Activated T-helper 17 cell treated with anti-CD3 and anti-CD28 coated beads, Interleukin-2, amount 50 U/mL, for 72 hours (primary cell): ENCODE measurements at places on chromosomes 1 and 21. TPM values are rescaled to one million over a fixed set of nuclear protein-coding genes. Genes with fewer than 3 reads are reported as not detected.

GRCh38 chr1:205687242-205687641 is 6.9 kb upstream of the SLC45A3 start:
- ATAC-seq, result no peak
- H3K27ac ChIP-seq, result no peak overlapping the region
- no peak overlapping the region for H3K4me3 ChIP-seq
- H3K36me3 ChIP-seq, result no peaks in the 10 kb centered on the region
- no peaks in the 10 kb centered on the region for H3K4me1 ChIP-seq
- H3K27me3 ChIP-seq, result no peaks in the 10 kb centered on the region

- H3K27me3 ChIP-seq, result peaks cover 16% of the 10 kb centered on the region
- no peak overlapping the region for H3K27ac ChIP-seq
- no peaks in the 10 kb centered on the region for H3K36me3 ChIP-seq
- no peak for ATAC-seq
- no peak overlapping the region for H3K4me3 ChIP-seq
Observed at GRCh38 chr1:36888811-36889477, 145.4 kb downstream of the GRIK3 start.

GRCh38 chr21:44845418-44846223 is 27.8 kb upstream of the SUMO3 start:
- H3K36me3 ChIP-seq, result peaks cover 20% of the 10 kb centered on the region
- peak; percentile 80 for ATAC-seq
- peak overlapping the region; percentile 72 for H3K27ac ChIP-seq
- H3K27me3 ChIP-seq, result no peaks in the 10 kb centered on the region

- ATAC-seq, result no peak
- peaks cover 10% of the 10 kb centered on the region for H3K4me1 ChIP-seq
- no peaks in the 10 kb centered on the region for H3K27me3 ChIP-seq
- no peak overlapping the region for H3K4me3 ChIP-seq
Observed at GRCh38 chr1:222306011-222306410, 241.9 kb downstream of the HHIPL2 start.

- H3K4me1 ChIP-seq, result no peaks in the 10 kb centered on the region
- no peak overlapping the region for H3K4me3 ChIP-seq
- no peaks in the 10 kb centered on the region for H3K36me3 ChIP-seq
- ATAC-seq, result no peak
Observed at GRCh38 chr1:118877668-118878396, 110.3 kb downstream of the TBX15 start.

- no peak for ATAC-seq
- no peaks in the 10 kb centered on the region for H3K4me1 ChIP-seq
- H3K36me3 ChIP-seq, result no peaks in the 10 kb centered on the region
- no peak overlapping the region for H3K4me3 ChIP-seq
- peaks cover 29% of the 10 kb centered on the region for H3K27me3 ChIP-seq
- H3K27ac ChIP-seq, result no peak overlapping the region
Observed at GRCh38 chr1:65729259-65729658, 63.4 kb upstream of the PDE4B start.

DNA sequence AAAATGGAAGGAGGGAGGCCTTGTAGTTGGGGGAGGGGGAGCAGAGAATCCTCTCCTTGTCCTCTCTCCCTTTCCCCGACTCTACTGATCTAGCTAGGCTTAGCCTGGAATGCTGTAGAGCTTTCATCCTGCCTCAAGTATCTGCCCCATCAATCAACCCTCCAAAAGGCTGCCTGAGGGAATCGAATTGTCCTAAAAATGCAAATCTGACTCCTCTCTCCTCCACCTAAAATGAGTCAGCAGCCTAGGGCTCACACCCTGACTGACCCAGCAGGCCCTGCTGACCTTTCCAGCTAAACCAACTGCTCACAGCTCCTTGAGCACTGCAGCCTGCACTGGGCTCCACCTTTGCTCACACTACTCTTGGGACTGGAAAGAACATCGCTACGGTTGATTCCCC is 2.8 kb downstream of the HPDL start:
- peaks cover 35% of the 10 kb centered on the region for H3K36me3 ChIP-seq
- H3K27ac ChIP-seq, result no peak overlapping the region
- peak overlapping the region; percentile 31 for H3K4me3 ChIP-seq
- no peaks in the 10 kb centered on the region for H3K4me1 ChIP-seq
- H3K27me3 ChIP-seq, result no peaks in the 10 kb centered on the region

GRCh38 chr1:68788762-68789161 is 291.9 kb upstream of the DEPDC1 start:
- ATAC-seq, result no peak
- H3K27me3 ChIP-seq, result no peaks in the 10 kb centered on the region
- H3K36me3 ChIP-seq, result no peaks in the 10 kb centered on the region
- no peak overlapping the region for H3K4me3 ChIP-seq
- no peak overlapping the region for H3K27ac ChIP-seq

DNA sequence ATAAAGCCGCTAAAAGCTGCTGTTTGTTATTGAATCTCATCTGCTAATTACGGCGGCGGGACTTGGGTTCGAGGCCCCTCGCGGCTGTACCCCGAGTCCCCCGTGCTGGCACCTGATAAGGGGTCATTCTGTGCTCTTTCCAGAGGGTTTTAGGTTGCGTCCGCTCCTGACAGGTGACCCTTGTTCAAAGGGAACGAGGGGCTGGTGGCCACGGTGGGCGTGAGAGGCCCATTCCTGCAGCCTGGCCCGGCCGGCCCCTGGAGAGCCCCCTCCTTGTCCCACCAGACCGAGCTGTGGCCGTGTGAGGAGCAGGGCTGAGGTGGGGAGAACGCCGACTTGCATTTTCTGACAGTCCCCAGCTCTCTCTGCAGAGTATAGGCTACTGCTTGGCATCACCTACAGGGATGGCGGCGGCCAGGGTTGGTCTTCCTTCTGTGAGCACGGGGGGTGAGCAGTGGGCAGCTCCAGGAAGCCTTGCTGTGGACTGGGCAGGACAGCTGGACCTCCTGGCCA is 12.2 kb downstream of the PRDM16 start:
- H3K36me3 ChIP-seq, result no peaks in the 10 kb centered on the region
- no peak for ATAC-seq
- H3K4me1 ChIP-seq, result no peaks in the 10 kb centered on the region
- H3K4me3 ChIP-seq, result no peak overlapping the region

DNA sequence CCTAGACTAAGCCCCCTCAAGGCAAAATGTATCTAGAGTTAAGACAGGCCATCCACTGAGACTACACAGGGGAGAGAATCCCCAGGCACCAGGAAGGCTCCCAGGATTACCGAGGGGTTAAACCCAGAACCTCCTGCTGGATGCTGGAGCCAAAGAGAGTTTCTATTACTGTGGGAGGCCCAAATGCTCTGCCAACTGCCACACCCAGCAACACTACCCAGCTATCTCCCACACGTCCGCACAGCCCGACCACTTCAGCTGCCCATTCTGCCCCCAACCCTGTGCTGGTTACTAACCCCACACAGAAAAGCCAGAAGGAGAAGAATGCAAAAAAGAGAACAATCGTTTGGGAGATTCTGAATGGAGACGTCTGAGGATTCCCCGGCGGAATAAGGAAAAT is 63.6 kb downstream of the CD46 start:
- H3K27me3 ChIP-seq, result no peaks in the 10 kb centered on the region
- peaks cover 98% of the 10 kb centered on the region for H3K36me3 ChIP-seq
- H3K4me3 ChIP-seq, result peak overlapping the region; percentile 69
- peaks cover 65% of the 10 kb centered on the region for H3K4me1 ChIP-seq

DNA sequence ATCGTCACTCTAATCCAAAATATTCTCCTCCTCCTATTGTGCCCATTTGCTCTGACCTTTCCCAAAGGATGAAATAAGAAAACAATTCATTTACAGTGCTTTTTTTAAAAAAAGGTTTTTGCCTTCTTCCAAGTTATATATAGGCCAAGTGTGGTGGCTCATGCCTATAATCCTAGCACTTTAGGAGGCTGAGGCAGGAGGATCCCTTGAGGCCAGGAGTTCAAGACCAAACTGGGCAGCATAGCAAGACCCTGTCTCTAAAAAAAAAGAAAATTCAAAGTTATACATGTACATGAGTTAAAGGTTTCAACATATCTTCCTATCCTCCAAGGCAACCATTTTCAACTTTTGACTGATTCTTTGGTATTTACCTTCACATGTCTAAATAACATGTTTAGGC is 10.1 kb upstream of the USP1 start:
- no peak for ATAC-seq
- no peaks in the 10 kb centered on the region for H3K4me1 ChIP-seq
- H3K27ac ChIP-seq, result no peak overlapping the region
- H3K36me3 ChIP-seq, result no peaks in the 10 kb centered on the region

DNA sequence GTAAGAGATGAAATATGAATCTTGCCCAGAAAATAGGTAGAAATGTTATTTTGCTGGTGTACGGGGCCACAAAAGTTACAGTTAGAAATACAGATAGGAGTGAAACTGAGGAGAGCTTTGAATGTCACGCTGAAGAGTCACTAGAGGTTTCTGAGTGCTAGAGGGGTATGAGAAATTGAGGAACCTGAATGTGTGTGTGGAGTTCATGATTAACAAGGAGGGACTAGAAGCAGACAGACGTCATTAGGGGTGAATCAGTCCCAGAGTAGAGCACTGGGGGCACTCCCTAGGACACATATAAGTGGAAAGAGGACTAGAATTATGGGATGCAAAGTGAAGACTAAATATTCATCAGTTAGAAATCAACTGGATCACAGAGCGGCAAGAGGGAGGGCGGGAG is 188.9 kb upstream of the MAP1LC3C start:
- H3K27me3 ChIP-seq, result peaks cover 9% of the 10 kb centered on the region
- no peak overlapping the region for H3K27ac ChIP-seq
- H3K36me3 ChIP-seq, result no peaks in the 10 kb centered on the region
- no peak overlapping the region for H3K4me3 ChIP-seq
- no peaks in the 10 kb centered on the region for H3K4me1 ChIP-seq

DNA sequence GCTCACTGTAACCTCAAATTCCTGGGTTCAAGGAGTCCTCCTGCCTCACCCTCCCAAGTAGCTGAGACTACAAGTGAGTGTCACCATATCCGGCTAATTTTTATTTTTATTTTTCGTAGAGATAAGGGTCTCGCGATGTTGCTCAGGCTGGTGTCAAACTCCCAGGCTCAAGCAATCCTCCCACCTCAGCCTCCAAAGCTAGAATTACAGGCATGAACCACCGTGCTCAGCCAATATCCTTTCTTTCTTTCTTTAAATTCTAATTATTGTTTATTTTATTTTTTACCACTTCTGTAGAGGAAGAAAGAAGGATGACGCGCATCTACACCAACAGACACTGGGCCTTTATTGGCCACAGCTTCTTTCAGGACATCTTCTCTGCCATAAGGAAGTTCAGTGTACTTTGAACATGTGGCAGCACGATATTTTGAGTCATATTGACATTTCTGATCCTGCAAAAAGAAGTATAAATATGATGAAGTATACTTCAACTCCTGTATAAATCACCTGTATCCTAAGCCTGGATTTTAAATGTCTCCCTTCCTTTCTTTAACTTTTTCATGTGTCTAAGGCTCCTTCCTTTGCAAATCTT is 15.8 kb downstream of the CTSS start:
- no peak overlapping the region for H3K4me3 ChIP-seq
- H3K36me3 ChIP-seq, result peaks cover 63% of the 10 kb centered on the region
- H3K27me3 ChIP-seq, result no peaks in the 10 kb centered on the region
- ATAC-seq, result no peak
- no peak overlapping the region for H3K27ac ChIP-seq

GRCh38 chr1:12616709-12617373 is 1.2 kb downstream of the DHRS3 start:
- peak overlapping the region; percentile 99 for H3K4me3 ChIP-seq
- peaks cover 72% of the 10 kb centered on the region for H3K36me3 ChIP-seq
- H3K4me1 ChIP-seq, result peaks cover 33% of the 10 kb centered on the region
- H3K27ac ChIP-seq, result peak overlapping the region; percentile 95
- ATAC-seq, result no peak
- no peaks in the 10 kb centered on the region for H3K27me3 ChIP-seq

DNA sequence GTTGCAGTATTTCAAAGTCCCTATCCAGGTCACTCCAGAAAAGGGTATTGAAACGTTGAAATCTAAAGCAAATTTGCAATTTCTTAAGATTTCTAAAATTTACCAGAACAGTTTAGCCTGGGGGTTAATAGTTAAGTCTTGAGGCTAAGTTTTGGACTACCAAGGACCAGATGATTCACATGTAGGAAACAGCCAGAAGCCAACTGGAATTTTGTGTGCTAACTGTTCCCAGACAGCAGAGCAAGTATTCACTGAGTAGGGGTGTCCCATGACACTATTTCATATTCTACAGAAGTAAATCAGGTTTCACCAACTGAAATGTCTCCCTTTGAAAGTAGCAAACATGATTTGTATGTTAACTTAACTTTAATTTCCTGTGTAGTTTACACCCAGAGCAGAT is 11.5 kb upstream of the C1orf105 start:
- H3K27ac ChIP-seq, result no peak overlapping the region
- H3K4me1 ChIP-seq, result peaks cover 4% of the 10 kb centered on the region
- H3K27me3 ChIP-seq, result no peaks in the 10 kb centered on the region
- no peak overlapping the region for H3K4me3 ChIP-seq
- no peak for ATAC-seq
- H3K36me3 ChIP-seq, result no peaks in the 10 kb centered on the region

GRCh38 chr21:35571910-35572309 is 488.4 kb downstream of the SETD4 start:
- no peaks in the 10 kb centered on the region for H3K4me1 ChIP-seq
- H3K27ac ChIP-seq, result no peak overlapping the region
- H3K4me3 ChIP-seq, result no peak overlapping the region
- no peaks in the 10 kb centered on the region for H3K36me3 ChIP-seq
- no peak for ATAC-seq

- no peak overlapping the region for H3K4me3 ChIP-seq
- no peaks in the 10 kb centered on the region for H3K27me3 ChIP-seq
- H3K36me3 ChIP-seq, result peaks cover 8% of the 10 kb centered on the region
- ATAC-seq, result peak; percentile 26
Observed at GRCh38 chr1:110243574-110243973, 33.5 kb downstream of the KCNC4 start.

GRCh38 chr1:27682351-27682944 is 10.5 kb upstream of the IFI6 start:
- H3K27ac ChIP-seq, result no peak overlapping the region
- H3K4me1 ChIP-seq, result no peaks in the 10 kb centered on the region
- H3K4me3 ChIP-seq, result no peak overlapping the region
- H3K36me3 ChIP-seq, result no peaks in the 10 kb centered on the region
- H3K27me3 ChIP-seq, result peaks cover 3% of the 10 kb centered on the region

DNA sequence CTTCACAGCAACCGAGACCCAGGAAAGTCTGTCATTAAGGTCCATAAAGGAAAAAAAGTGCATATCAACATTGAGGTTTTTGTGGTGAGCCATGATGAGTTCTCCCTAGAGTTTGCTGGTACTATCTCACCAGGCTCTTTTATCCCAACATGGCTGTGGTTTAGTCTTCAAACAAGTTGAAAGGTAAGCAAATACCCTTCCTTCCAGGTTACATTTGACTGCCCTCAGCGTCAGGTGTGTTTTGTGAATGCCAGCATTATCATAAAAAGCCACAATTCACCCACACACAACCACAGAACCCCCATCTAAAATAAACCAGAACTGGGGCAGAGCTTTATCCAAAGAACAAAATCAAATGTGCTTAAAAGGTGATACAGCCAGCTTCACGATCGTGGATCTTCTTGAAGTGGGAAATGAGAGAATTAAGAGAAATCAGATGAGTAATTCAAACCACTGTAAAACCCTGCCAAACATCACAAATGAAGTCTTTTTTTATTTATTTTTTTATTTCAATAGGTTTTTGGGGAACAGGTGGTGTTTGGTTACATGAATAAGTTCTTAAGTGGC is 64.7 kb downstream of the SETD4 start:
- H3K27me3 ChIP-seq, result peaks cover 22% of the 10 kb centered on the region
- peak; percentile 26 for ATAC-seq
- H3K4me1 ChIP-seq, result no peaks in the 10 kb centered on the region

Gene SLAMF9
- total RNA-seq, result not detected

Gene RGS4
- not detected for total RNA-seq
